ENCODE measurements at places on chromosomes 7 and 10. TPM values are rescaled to one million over a fixed set of nuclear protein-coding genes. Genes with fewer than 3 reads are reported as not detected.

The EDRF1 gene
- 63.4 TPM for total RNA-seq

The VWA2 gene
- 0.09 TPM for total RNA-seq

The EBLN1 gene
- not detected for total RNA-seq

The SLIT1 gene
- total RNA-seq: 0.74 TPM

The TNPO3 gene
- 96.2 TPM for total RNA-seq

The NPFFR1 gene
- total RNA-seq: not detected

The MORN4 gene
- total RNA-seq: 23.8 TPM

The ELFN1 gene
- total RNA-seq: 13.6 TPM

The CRYGN gene
- total RNA-seq: not detected

The PRLHR gene
- not detected for total RNA-seq

- H3K27me3 ChIP-seq: no peaks in the 10 kb centered on the region
- H3K4me3 ChIP-seq: no peak overlapping the region
- DNase-seq: no peak
- no peaks in the 10 kb centered on the region for H3K36me3 ChIP-seq
- no peaks in the 10 kb centered on the region for H3K4me1 ChIP-seq
Observed at GRCh38 chr7:138304071-138304320, 156.1 kb upstream of the TRIM24 start.

GRCh38 chr10:62381385-62382102, 7.4 kb downstream of the ZNF365 start:
- peaks cover 4% of the 10 kb centered on the region for H3K27me3 ChIP-seq
- no peak for DNase-seq
- H3K4me1 ChIP-seq: no peaks in the 10 kb centered on the region
- no peak overlapping the region for H3K4me3 ChIP-seq

DNA sequence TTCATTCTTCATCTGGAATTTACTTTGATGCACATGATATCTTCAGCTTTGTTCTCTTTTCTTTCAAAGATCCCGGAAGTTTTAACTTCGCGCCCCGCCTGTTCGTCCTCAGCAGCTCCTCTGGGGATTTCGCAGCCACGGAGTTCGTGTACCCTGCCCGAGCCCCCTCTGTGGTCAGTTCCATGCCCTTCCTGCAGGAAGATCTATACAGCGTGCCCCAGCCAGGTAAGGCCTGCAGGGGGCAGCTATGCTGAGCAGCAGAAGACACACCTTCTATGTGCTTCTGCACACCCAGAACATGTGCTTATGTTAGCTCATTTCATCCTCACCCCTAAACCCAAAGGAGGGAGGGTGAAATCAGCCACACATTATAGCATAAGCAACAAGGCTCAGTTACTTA, 79.7 kb upstream of the LYZL2 start:
- no peak overlapping the region for H3K4me3 ChIP-seq
- no peak for DNase-seq
- H3K27ac ChIP-seq: no peak overlapping the region
- H3K36me3 ChIP-seq: no peaks in the 10 kb centered on the region
- H3K4me1 ChIP-seq: peaks cover 8% of the 10 kb centered on the region

DNA sequence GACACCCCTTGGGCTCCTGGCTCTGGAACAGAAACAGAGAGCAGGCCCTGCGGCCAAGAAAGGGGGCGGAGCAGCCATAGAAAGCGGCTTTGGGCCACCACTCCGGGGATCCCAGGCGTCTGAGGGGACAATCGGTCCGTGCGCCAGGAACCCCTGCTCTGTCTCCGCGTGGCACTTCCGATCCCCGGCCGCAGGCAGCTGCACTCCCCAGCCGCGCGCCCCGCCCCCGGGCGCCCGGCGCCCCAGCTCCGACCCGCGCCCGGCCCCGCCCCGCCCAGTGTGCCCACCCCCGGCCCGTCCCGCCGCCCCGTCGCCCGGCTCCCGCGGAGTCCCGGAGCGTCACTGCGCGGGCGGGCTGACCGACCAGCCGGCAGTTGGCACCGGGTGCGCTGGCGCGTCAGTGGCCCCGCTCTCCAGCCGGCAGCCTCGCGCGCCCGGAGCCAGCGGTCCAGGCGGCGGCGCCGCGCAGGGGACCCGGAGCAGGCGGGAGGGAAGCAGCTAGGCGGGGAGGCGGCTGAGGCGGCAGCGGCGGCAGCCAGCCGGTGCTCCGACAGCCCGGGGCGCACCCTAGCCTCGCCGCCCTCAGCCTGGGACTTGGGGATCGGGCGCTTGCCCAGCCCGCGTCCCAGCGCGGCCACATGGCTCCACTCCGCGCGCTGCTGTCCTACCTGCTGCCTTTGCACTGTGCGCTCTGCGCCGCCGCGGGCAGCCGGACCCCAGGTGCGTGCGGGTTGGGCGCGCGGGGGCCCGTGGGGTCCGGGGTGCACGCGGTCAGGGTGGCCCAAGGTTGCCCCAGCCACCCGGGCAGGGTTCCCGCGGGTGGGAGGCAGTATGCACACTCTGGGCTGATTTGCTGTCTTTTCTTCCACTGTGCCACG, at the start of gene ADAMTS14:
TSS of gene ADAMTS14 (plus strand) at position 342 of the 878 bp plus-strand sequence. CDS start at position 639, 297 bp downstream.
- H3K27ac ChIP-seq: no peak within 1 kb of the TSS
- peaks cover 7% of the 10 kb centered on the region for H3K4me1 ChIP-seq

DNA sequence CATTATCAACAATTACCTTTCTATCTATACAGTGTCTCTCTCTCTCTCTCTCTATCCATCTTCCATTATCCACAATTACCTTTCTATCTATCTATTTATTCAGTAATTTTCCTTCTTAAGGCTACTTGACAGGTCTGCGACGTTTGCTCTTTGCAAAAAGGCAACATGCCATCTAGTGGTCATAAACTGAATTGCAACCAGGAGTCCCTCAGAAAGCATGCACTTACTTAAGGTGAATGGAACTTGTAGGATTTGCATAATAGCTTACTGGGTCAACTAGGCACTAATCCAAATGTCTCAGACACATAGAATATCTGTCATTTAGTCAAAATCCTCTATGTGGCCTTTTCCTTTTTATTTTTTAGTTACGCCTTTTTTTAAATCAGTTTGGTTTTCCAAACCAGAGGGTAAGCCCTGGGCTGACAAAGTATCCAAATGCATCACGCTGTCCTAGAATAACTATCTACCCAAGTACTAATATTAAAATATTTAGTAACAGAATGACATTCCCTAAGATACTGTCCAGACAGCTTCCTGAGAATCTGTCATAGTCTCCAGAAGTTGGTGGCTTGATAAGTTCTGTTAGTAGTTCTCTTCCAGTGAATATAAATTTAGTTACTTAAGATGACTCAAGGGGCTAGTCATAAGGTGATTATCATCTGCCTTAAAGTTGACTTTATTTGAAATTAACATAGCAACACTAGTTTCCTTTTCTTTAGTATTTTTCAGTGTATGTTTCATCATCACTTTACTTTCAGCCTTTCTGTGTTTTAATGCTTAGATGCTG, 208.3 kb downstream of the PPP1R3A start:
- H3K36me3 ChIP-seq: no peaks in the 10 kb centered on the region
- no peak overlapping the region for H3K27ac ChIP-seq

- H3K27ac ChIP-seq: no peak overlapping the region
- H3K27me3 ChIP-seq: no peaks in the 10 kb centered on the region
- H3K36me3 ChIP-seq: no peaks in the 10 kb centered on the region
- DNase-seq: peak; percentile 14
Observed at GRCh38 chr10:34081948-34082347, 733.1 kb downstream of the PARD3 start.

DNA sequence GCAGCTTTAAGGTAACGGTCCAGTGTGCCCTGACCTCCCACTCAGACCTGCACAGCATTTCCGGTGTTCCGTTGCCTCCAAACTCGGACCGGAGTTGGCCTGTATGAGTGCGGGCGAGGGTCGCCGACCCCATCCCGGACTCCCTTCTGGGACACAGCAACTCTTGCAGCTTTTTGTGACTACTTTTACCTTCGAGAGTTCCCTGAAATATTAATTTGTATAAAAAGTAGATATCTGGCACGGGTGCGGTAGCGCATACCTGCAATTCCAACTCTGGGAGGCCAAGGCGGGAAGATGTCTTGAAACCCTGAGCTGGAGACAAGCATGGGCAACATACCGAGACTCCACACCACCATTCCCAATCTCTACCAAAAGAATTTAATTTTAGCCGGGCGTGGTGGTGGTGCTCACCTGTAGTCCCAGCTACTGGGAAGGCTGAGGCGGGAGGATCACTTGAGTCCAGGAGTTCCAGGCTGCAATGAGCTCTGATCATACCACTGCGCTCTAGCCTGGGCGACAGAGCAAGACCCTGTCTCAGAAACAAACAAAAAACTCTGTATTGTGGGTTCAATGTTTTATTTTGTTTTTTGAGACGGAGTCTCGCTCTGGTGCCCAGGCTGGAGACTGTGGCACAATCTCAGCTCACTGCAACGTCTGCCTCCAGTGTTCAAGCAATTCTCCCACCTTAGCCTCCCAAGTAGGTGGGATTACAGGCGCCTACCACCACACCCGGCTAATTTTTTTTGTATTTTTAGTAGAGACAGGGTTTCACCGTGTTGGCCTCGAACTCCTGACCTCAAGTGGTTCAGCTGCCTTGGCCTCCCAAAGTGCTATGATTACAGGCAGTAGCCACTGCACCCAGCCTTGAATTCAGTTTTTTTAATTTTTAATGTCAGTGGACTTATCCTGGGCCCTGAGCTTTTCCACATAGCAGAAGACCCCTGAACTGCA, 1.1 kb upstream of the PPP1R35 start:
- no peak for DNase-seq
- peaks cover 12% of the 10 kb centered on the region for H3K4me1 ChIP-seq
- no peak overlapping the region for H3K27ac ChIP-seq
- H3K36me3 ChIP-seq: no peaks in the 10 kb centered on the region
- no peaks in the 10 kb centered on the region for H3K27me3 ChIP-seq
- no peak overlapping the region for H3K4me3 ChIP-seq

- no peak overlapping the region for H3K4me3 ChIP-seq
- peaks cover 13% of the 10 kb centered on the region for H3K4me1 ChIP-seq
- H3K27me3 ChIP-seq: peaks cover 19% of the 10 kb centered on the region
- DNase-seq: no peak
Observed at GRCh38 chr10:100972904-100973535, 3.7 kb downstream of the SEMA4G start.

GRCh38 chr10:124419635-124420034, 912 bp upstream of the OAT start:
- H3K27ac ChIP-seq: no peak overlapping the region
- no peaks in the 10 kb centered on the region for H3K36me3 ChIP-seq
- no peak for DNase-seq
- H3K27me3 ChIP-seq: peaks cover 44% of the 10 kb centered on the region

GRCh38 chr10:74047871-74048270, 50.0 kb downstream of the VCL start:
- H3K27ac ChIP-seq: no peak overlapping the region
- DNase-seq: no peak
- no peaks in the 10 kb centered on the region for H3K4me1 ChIP-seq
- H3K27me3 ChIP-seq: no peaks in the 10 kb centered on the region
- no peak overlapping the region for H3K4me3 ChIP-seq
- H3K36me3 ChIP-seq: peaks cover 10% of the 10 kb centered on the region

- no peak for DNase-seq
- H3K4me1 ChIP-seq: no peaks in the 10 kb centered on the region
- H3K27me3 ChIP-seq: no peaks in the 10 kb centered on the region
- no peaks in the 10 kb centered on the region for H3K36me3 ChIP-seq
- no peak overlapping the region for H3K4me3 ChIP-seq
- no peak overlapping the region for H3K27ac ChIP-seq
Observed at GRCh38 chr7:50920031-50920635, 137.4 kb upstream of the GRB10 start.

DNA sequence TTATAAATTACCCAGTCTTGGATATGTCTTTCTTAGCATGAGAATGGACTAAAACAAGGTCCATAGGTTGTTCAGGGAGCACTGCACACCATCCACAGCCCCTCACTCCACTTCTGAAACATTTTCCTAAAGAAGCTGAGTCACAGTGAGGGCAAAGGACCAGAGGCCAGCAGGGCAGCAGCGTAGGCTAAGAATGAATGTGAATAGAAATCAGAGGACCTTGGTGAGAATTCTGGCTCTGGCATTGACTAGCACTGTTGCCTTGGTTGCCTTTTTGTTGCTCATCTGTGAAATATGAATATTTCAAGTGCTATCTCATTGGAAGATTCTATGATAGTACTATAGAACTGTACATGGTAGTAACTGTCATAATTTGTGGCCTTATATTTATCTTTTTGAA, 41.7 kb upstream of the TOMM7 start:
- H3K4me3 ChIP-seq: no peak overlapping the region
- no peaks in the 10 kb centered on the region for H3K36me3 ChIP-seq
- H3K27ac ChIP-seq: no peak overlapping the region
- DNase-seq: no peak
- peaks cover 3% of the 10 kb centered on the region for H3K4me1 ChIP-seq

- H3K27me3 ChIP-seq: no peaks in the 10 kb centered on the region
- H3K27ac ChIP-seq: no peak overlapping the region
- H3K36me3 ChIP-seq: peaks cover 8% of the 10 kb centered on the region
Observed at GRCh38 chr7:5997210-5997808, 11.5 kb downstream of the PMS2 start.

- no peaks in the 10 kb centered on the region for H3K27me3 ChIP-seq
- no peak overlapping the region for H3K4me3 ChIP-seq
- DNase-seq: no peak
- H3K36me3 ChIP-seq: no peaks in the 10 kb centered on the region
Observed at GRCh38 chr7:36546331-36546730, 156.7 kb downstream of the ANLN start.

- H3K4me1 ChIP-seq: no peaks in the 10 kb centered on the region
- no peak overlapping the region for H3K27ac ChIP-seq
- H3K27me3 ChIP-seq: no peaks in the 10 kb centered on the region
- no peak for DNase-seq
- no peak overlapping the region for H3K4me3 ChIP-seq
Observed at GRCh38 chr7:43693687-43694398, 35.5 kb downstream of the COA1 start.

- no peak for DNase-seq
- H3K27ac ChIP-seq: no peak overlapping the region
- no peaks in the 10 kb centered on the region for H3K27me3 ChIP-seq
- no peaks in the 10 kb centered on the region for H3K4me1 ChIP-seq
Observed at GRCh38 chr10:132684164-132684891, 101.6 kb downstream of the NKX6-2 start.

DNA sequence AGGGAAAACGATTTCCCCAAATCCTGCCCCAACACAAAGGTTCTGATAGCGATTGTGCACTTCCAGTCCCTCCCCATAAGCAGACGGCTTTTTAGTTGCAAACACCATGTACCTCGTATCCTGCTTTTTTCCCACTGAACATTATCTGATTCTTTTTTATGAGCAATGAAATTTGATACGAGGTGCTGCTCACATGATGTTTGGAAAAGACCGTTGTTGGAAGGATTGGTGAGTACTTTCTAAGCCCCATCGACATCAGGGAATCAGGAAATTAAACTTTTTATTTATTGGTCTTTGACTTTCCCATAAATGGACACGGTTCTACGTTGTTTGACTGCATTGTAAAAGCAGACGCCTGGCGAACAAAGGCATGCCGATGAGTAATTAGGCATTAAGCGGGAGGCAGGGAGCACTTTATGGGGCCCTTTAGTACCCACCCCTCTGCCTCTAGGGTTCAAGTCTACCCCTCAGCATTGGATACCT, 49.4 kb downstream of the TEX36 start:
- H3K36me3 ChIP-seq: no peaks in the 10 kb centered on the region
- no peak overlapping the region for H3K4me3 ChIP-seq
- DNase-seq: no peak
- H3K4me1 ChIP-seq: no peaks in the 10 kb centered on the region
- H3K27me3 ChIP-seq: no peaks in the 10 kb centered on the region
- no peak overlapping the region for H3K27ac ChIP-seq
